NCI-H1930 (cell line): ENCODE measurements at places on chromosomes 2 and 18.

GRCh38 chr2:217625557-217626169 lies 377.1 kb downstream of the TNS1 start:
- no peak for DNase-seq

GRCh38 chr2:200026332-200027230 lies 71.2 kb downstream of the MAIP1 start:
- DNase-seq = no peak

GRCh38 chr2:46163098-46163430 lies 134.1 kb upstream of the EPAS1 start:
- DNase-seq = no peak

- DNase-seq = peak; percentile 54
These were observed 134.0 kb upstream of the MGAT5 start for GRCh38 chr2:134119713-134120405.

DNA sequence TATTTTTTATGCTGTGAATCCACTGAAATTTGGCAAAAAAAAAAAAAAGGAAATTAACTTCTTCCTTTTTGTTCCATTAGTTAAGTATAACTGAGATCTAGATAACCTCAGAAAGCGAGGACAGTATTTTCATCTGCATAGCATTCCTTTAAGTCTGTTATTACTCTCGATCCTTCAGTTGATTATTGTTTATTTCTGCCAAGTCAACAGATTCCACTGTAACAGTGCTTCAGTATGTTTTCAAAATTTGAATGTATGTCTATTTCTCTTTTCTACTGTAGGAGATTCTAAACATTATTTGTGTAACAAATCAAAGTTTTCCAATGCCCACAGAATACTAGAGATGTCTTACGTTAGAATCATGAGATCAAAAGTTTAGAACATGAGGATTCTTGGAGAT lies 133.1 kb upstream of the RGPD4 start:
- no peak for DNase-seq

GRCh38 chr18:45820106-45820745 lies 5.2 kb upstream of the SIGLEC15 start:
- no peak for DNase-seq

DNA sequence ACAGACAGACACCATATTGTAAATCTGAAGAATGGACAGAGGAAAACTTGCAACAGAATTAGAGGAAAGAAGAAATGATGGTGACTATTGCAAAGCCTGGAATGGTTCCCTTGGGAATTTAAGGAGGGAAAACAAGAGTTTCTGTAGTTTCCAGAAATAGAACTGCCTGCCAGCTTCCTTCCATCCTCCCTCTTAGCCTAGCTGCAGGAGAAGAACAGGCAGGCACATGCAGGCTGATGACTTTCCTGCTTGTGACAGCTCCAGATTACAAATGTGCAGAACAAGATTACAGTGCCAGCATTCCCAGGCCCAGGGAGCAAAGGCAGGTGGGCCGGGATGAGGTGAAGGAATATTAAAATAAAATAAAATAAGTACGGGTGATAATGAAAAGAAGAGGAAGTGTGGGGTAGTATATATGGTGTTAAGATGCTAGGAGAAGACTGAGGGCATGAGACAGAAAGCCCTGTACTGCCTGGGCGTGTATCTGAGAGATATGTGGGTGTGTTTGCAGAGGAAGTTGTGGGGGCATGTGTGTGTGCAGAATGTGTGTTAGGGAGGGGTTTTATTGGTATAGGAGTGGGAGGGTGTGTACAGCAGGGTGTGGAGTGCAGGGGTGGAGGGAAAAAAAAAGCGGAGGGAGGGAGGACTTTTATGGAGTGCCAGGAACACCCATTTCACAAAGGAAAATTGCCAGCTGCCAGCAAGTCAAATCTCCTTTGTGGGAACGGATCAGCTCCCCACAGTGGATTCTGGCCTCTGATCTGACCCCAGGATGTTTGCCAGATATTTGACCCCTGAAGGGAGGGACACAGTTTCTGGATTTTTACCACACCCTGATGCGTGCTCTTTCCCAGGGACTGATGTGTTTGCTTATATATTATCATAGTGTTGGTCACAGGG lies 43.9 kb upstream of the NEMP2 start:
- no peak for DNase-seq

GRCh38 chr2:63654959-63655358 lies 66.2 kb downstream of the MDH1 start:
- DNase-seq = no peak

DNA sequence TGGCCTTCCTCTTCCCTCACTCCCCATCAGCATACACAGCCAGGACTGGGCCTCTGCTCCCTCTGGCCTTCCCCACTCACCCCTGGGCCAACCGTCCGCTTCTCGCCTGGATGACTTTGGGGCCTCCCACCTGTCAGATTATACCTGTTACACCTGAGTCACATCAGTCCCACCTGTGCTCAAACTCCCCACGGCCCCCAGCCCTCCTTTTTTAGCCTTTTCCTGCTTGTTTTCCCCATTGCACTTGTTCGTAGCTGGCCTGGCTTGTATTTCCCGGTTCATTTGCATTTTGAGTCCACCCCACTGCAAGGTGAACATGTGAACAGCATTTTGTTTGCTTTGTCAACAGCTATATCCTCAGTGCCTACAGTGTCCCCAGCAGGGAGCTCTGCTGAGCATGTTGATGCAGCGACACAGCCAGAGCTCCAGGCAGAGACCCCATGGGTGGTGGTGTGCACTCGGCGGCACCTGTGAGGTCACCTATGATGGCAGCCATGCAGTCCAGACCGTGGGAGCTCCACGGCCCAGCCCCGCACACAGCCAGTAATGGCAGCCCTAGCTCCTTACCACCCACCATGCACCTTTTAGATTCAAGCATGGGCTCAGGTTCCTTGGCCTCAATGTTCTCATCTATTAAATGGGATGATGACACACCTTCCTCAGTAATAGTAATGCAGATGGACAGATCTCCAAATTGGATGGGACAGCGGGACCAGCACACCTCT lies 276.4 kb upstream of the HS6ST1 start:
- DNase-seq = no peak

- DNase-seq = no peak
These were observed 43.0 kb upstream of the MSTN start for GRCh38 chr2:190105554-190105953.

GRCh38 chr2:178266445-178266844 lies 72.1 kb downstream of the OSBPL6 start:
- no peak for DNase-seq

GRCh38 chr2:52933878-52934277 lies 833.7 kb upstream of the CHAC2 start:
- DNase-seq = no peak

GRCh38 chr2:109486711-109487535 lies 126.8 kb downstream of the SEPTIN10 start:
- no peak for DNase-seq

DNA sequence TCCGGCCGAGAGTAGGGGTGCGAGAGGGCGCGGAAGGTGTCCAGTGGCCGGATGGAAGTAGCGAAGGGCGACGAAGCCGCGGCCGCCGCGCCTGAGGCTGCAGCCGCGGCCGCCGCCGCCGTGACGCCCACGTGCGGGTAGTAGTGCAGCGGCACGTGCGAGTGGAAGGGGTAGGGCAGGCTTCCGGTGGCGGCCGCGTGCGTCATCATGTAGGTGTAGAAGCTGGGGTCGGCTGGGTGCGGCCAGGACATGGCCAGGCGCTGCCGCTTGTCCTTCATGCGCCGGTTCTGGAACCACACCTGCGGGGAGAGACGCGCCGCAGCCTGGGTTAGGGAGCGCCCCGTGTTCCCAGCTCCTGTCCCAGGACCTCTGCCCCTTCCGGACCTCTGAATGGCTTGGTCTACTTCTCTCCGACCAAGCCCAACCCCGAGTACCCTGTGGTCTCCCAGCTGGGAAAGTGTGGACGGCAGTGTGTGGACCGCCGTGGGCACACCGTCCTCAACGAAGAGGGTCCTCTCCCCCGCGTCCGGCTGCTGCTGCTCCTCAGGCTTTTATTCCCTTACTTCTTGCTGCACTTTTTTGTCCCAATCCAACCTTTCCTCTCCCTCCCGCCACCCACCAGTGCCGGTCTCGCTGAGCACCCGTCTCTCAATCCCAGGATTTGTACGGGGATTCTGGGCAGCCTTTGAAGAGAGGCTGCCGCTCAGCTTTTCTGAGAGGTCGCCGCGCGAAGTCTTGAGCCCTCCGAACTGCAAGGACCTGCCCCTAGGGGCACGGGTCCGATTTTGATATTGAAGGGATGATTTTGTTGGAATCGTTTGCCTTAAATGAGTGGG lies 3.0 kb downstream of the EVX2 start:
- DNase-seq = no peak

DNA sequence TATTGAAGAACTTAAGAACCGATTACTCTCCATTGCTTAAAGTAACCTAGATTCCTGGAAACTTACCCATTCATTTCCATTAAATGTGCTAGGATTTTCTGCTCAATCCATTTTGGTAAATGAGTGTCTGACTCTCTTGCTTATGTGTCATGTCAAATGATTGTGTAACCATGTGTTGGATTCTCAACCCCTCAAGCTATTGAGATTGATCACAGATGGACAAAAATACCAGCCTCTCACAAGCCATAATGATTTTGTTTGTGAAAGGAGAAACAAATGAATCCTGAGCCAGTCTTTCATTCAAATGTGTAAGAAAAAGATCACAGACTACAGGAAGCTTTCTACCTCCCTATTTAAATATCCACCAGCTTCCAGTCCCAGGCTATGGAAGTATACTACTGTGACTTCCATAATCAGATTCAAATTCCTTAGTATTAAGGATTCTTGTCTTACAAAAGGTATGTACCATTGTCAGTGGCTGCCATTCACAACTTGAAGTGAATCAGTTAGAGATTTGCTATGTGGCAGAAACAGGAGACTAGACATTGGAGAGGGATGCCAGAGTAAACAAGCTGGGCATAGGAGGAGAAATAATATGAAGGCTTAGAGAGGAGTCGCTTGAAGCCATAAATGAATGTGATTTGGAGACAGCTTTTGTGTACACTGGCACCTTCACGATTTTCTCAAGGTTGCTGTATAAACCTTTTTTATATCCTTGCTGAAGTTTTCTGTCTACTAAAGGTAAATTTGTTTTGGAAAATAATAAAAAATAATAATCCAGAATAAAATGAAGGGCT lies 498.5 kb upstream of the SETBP1 start:
- no peak for DNase-seq

DNA sequence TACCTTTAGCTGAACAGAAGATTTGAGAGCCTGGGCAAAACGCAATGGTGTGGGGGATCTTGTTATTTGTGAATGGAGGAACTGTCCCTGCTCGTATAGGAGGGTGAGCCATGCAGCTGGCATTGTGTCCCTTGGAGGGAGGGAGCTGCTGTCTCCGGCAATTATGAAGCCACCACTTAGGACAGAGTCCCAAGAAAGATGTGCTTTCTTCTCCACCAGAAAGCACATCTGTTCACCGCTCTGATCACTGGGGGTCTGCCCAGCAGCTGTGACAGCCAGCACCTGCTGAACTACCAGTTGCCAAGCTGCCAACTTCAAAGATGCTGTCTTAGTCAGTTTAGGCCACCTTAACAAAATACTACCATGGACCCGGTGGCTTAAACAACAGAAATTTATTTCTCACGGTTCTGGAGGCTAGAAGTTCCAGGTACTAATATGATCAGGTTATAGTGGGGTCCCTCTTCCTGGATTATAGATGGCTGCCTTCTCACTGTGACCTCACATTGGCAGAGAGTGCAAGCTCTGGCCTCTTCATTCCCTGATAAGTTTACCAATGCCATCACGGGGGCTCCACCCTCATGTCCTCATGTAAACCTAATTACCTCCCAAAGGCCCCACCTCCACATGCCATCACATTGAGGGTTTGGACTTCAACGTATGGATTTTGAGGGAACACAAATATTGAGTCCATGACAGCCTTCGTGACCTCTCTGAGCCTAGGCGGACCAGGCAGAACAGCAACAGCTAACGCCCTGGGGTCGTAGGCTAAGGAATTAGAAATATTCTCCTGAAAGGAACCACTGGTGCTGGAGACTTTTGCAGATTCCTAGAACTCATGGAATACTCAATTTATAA lies 148.3 kb downstream of the RHBDD1 start:
- no peak for DNase-seq

DNA sequence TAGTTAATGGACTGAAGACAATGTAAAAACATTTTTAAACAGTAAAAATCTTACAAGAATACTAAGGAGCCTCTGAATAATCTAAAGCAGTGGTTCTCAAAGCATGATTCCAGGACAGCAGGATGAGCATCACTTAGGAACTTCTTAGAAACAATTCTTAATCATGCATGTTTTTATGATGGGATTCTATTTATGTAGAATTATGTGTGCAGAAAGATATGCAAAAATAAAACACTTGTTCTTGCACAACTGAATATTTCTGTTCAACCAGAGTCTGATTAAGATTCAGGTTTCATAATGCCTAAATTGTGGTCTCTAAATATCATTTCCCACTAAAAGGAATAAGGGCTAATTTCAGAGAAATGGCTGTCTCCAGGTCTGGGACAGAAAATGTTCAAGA lies 69.2 kb upstream of the MTIF2 start:
- DNase-seq = no peak

GRCh38 chr2:121346859-121347258 lies 61.9 kb upstream of the TFCP2L1 start:
- no peak for DNase-seq

- no peak for DNase-seq
These were observed 54.5 kb downstream of the ACVR1 start for GRCh38 chr2:157821519-157822131.

- no peak for DNase-seq
These were observed 135.5 kb upstream of the CXCR4 start for GRCh38 chr2:136253288-136254004.

DNA sequence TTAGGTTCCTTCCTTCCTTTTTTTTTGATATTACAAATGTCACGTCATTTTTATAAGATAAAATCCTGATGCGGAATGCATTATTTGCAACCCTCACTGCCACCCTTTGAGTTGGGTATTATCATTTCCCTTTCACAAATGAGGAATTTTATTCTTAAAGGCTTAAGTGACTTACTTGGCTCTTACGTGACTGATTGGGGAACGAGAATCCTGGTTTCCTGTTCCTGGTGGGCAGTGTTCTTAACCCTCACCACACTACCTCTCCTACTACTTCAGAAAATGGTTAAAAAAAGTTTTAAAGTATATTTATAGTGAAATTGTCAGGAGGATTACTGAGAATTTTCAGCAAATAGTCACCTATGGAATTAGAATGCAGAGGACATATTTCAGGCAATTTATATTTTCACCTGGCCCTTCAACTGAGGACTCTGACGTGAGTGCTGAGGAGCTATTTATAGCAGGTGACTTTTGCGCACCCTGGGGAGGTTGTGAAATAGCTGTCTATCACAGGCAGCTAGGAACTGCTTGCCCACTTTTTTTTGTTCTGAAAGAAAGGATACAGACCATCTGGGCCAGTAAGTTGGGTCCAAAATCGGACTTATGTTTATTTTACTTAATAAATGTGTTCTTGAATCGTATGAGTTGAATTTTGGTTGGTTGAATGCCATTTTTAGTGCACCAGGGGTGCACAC lies 18.7 kb upstream of the RASGRP3 start:
- DNase-seq = no peak

DNA sequence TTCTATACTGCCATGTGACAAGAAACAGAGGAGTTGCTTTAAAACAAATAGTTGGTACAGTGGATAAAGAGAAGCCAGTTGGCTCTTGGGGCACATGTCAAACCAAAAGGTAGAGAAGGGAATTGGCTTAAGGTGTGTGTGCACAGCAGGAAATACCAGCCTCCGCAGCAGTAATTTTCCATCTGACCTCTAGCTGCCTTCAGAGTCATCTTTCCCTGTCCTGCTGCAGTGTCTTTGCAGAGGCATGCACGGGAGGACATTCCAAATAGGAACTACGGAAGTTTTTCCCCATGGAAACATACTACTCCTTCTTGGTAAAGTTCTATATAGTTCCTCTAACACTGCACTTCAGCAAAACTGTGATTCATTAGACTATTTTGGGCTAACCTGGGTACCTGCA lies 99.5 kb downstream of the RAB3GAP1 start:
- no peak for DNase-seq

GRCh38 chr2:54290356-54291025 lies 34.5 kb upstream of the TSPYL6 start:
- DNase-seq = no peak
